ENCODE measurements at places on chromosomes 4 and X.

DNA sequence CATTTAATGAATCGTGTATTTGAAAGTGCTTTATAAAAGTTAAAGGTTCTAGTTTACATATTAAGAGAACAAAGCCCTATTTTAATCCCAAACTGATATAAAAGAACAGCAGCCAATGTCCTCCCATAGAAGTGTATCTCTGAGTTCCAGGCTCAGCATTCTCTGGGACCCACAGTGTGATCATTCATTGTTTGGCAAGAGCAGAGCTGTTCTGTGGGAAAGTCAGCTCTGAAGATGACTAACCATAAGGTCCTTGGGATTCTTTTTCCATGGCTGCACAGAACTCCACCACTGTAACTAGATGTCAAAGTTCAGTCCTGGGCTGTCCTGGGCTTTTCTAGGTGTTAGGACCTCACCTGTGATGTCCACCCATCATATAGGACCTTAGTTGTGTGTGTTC is 157.0 kb upstream of the TLL1 start:
- no peak for DNase-seq

DNA sequence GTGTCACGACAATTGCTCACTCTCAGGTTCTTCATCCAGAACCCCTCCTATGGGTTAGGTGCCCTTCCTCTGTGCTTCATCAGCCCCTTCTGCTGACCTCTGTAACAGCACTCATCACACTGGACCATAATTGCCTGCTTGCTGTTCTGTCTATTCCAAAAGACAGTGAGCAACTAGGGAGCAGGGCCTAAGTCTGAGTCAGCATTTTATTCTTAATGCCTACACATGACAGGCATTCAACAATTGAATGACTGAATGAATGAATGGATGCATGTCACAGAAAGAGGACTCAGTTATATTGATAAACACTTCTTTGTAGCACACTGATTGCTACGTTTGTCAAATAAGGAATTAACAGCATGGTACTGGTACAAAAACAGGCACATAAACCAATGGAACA is 317.0 kb downstream of the ZIC3 start:
- no peak for DNase-seq

DNA sequence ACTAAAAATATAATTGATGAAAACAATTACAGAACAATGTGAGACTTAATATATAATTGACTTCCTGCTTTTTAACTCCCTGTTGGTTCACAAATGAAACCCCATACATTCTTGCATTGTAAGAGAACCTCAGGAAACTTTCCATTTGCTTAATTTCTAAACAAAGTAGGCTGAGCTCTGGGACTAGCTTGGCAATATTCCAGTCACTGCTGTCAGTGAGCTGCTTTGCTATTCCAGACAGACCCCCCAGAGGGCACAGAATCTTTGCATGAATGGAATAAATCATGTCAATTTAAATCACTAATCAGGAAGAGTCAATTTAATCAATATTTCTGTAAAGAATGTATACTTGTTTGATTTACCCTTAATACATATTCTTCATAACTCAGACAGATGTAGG is 110.6 kb downstream of the NEXMIF start:
- DNase-seq, result no peak

- no peak for DNase-seq
Observed at GRCh38 chr4:78529569-78530209, 21.9 kb upstream of the ANXA3 start.

GRCh38 chr4:82739287-82740190 is 59.1 kb downstream of the SCD5 start:
- peak; percentile 54 for DNase-seq

DNA sequence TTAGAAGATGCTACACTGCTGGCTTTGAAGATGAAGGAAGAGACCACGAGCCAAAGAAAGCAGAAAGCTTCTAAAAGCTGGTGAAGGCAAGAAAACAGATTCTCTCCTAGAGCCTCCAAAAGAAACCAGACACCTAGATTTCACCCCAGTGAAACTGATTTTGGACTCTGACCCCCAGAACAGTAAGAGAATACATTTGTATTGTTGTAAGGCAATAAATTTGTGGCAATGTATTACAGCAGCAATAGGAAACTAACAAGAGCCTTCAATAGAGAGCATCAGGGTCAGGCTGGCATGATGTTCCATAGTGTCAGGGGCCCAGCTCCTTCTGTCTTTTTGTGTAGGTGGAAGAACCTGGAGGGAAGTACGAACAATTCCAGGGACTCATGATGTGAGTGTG is 6.0 kb upstream of the TEC start:
- DNase-seq, result no peak

- DNase-seq, result no peak
Observed at GRCh38 chrX:96147681-96148080, 537.0 kb upstream of the DIAPH2 start.

- no peak for DNase-seq
Observed at GRCh38 chr4:113584407-113585150, 177.0 kb downstream of the CAMK2D start.

GRCh38 chrX:149129767-149130166 is 375.3 kb downstream of the IDS start:
- no peak for DNase-seq

GRCh38 chrX:145673841-145674240 is 143.8 kb upstream of the SLITRK2 start:
- no peak for DNase-seq

- no peak for DNase-seq
Observed at GRCh38 chr4:146132445-146132844, 43.1 kb upstream of the LSM6 start.

GRCh38 chr4:125357675-125358074 is 42.9 kb downstream of the FAT4 start:
- no peak for DNase-seq

GRCh38 chr4:105996845-105997244 is 101.6 kb downstream of the NPNT start:
- no peak for DNase-seq

GRCh38 chr4:144905286-144905685 is 192.7 kb downstream of the ANAPC10 start:
- DNase-seq, result no peak

DNA sequence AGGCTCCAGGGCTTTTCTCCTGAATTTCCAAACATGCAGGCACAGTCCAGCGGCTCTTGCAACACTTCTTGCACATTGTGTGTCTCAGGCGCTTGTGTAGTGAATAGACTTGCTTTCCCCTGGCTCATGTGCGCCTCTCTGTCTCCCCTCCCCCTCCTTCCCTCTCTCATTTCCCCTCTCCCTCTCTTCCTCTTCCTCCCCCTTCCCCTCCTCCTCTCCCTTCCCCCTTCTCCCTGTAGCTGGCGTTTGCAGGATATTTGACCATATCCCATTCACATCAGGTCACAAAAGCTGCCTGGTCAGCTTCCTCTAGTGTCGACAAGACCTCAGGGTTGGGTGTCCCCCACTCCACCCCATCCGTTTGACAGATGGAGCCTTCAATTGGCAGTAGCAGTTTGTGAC is 2.4 kb downstream of the CHST7 start:
- DNase-seq, result no peak

DNA sequence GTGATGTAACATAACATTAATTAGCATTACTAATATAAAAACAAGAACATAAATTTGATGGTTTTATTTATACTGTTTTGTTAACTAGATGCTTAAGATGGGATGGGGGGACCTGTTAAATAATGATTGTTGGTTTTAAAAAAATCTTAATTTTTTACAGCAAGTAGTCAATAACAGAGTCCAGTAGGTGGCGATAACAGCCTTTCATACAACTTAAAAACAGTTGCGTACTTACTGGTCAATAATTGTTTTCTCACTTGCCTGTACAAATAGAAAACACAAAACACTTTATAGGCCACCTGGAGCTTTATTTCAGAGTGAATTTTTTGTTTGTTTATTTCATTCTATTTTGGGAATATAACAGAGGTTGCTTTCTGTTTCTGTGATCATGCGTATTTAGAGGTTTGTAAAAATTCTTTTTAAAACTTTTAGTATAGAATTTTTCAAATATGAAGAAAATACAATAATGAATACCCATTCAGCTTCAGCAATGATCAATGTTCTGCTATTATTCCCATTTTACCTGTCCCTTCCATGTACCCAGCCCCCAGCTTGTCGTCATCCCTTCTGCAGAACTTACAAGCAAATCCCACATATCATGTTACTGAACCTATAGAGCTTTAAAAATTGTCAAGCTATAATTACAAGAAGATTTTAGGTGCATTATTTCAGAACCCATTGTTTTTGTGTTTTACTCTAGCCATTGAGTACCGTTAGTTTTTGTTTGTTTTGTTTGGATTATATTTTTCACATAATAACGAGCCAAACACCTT is 97.1 kb downstream of the MRPL1 start:
- DNase-seq, result no peak

DNA sequence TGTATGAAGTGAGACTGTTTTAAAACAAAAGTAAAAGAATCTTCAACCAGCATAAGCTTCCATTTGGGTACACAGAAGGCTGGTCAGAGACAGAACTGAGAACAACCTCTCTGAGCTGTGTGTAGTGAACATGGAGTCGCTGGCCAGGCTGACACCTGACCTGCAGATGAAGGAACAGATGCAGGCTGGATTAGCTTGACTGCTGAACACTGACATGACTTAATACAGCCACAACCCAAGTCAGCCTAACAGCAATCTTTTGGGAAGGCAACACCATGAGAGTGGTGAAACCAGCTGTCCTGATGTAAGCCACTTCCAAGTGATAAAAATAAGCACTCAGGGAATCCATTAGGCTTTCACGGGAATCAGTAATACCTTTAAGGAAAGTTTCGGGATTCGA is 10.1 kb downstream of the SCARB2 start:
- DNase-seq, result no peak

DNA sequence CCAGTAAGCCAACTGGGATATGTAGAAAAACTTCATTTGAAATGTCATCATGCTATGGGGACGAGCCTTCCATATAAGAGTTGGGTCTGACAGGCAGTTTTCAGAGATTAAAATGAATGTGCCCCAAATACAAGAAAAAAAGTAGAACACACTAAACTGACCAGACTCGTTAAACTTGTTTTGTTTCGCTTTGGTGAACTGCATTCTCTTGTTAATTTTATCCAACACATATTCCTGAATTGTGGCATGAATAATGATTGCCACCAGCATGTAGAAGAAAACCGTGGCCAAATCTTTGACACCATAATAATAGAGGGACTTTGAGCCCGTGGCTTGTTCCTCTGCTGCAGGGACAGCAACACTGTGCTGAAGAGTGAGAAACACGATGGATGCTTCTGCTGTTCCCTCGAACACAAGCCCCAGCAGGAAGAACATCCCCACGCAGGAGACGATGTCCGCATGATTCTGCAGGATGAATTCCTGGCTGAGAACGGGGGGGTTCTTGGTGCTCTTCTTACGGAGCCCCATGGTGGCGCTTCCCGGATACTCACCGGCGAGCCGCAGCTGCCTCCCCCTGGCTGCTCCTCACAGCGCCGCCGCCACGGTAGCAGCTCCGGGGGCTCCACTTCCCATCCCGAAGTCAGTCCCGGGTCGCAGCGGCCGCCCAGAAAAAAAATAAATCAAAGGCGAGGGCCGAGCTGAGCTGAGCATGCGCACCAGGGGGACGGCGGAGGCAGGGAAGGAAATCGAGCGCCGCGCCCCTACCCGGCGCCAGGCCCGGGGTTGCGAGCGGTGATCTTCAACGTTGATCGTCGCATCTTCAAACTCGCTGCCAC is at the start of gene TRAM1L1:
Gene TRAM1L1 (minus strand): TSS at position 711 of the 836 bp plus-strand sequence. CDS start 183 bp downstream, at position 528.
- no peak for DNase-seq

- DNase-seq, result no peak
Observed at GRCh38 chrX:132226169-132226568, 6.9 kb upstream of the RAP2C start.

- DNase-seq, result no peak
Observed at GRCh38 chr4:106418444-106418843, 49.9 kb upstream of the GIMD1 start.

GRCh38 chr4:120692964-120693363 is 229.6 kb downstream of the PRDM5 start:
- DNase-seq, result no peak

- DNase-seq, result no peak
Observed at GRCh38 chrX:39896951-39897740, 200.6 kb downstream of the BCOR start.

All from stimulated activated CD8-positive, alpha-beta memory T cell treated with anti-CD3 and anti-CD28 coated beads, Interleukin-7, amount 100 ng/mL, for 24 hours (primary cell).